ENCODE measurements at places on chromosomes 3 and 15.

DNA sequence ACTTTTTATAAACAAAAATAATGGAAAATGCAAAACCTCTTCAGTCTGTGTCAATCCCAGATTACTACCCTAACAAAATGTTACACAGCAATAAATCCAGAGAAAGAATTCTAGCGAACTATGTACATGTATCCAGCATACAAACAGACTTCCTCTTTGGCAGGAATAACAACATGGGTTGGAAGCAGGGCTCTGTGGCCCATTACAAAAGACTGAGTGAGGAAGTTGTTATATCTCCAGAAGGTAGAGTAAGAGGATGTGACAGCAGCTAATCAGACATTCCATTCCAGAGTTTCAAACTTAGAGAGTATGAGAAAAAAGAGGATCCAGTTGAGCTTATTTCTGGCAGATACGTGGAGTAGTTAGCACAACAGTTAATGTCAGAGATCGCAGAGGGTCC lies 294.0 kb upstream of the PLSCR5 start:
- no peak for DNase-seq

GRCh38 chr3:188559072-188559429 lies 405.1 kb downstream of the LPP start:
- no peak for DNase-seq

DNA sequence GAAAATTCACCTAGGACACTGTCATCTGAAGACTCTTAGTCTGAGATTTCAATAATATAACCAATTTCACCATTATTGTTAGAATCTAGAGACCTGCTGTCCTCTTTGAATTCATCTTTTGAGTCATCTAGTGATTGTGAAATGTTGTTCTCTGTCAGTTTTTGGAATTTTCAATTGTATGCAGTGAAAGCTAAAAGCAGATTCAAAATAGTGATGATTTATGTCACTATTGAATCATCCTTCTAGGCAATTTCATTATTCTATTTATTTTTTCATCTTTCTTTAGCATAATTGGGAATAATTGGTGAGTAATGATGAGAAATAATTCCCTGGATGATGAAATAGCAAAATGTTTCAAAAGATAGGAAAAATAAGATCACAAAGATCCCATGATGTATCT lies 101.7 kb upstream of the EIF1B start:
- no peak for DNase-seq

DNA sequence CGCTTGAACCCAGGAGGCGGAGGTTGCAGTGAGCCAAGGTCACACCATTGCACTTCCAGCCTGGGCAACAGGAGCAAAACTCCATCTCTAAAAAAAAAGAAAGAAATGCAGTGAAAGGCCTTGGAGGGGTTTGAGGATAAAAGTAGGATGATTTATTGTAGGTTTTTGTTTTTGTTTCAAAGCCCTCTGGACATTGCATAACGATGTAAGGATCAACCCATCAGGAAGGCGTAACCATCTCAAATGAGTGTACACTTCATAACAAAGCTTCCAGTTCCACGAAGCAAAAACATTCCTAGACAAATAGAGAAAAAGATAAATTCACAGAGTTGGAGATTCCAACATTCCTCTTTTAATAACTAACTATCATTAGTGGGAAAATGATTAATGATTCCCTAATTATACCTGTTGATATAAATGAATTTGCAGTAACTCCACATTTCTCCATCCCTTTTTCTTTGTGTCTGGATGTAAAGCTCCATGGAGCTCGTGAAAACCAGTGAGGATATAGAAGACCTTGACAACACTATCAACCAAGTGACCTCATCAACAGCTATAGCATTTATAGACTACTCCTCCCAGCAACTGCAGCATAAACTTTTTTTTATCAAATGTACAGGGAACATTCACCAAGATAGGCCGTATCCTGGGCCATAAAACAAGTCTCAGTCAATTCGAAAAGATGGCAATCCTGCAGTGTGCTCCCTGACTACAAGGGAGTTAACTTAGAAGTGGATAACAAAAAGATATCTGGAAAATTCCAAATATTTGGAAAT lies 48.7 kb upstream of the PPP4R2 start:
- no peak for DNase-seq

- no peak for DNase-seq
Measured at GRCh38 chr3:131881777-131882176, 153.0 kb downstream of the CPNE4 start.

GRCh38 chr3:52176951-52177700 lies 20.8 kb upstream of the ALAS1 start:
- DNase-seq: no peak

DNA sequence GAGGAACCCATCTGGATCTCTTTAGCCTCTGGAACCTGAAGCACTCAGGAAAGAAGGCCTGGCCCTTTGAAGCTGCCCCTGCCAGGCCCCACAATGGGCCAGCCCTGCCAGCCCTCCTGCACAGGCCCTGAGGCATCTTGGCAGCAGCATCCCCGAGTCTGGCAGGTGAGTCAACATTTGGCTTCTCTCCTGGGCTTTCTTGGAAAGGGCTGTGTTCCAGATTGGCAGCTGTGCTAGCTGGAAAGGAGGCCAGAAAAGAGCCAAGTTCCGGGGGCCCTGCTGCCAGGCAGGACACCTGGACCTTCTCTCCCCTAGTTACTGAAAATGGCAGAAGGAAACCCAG lies 187.2 kb downstream of the SHQ1 start:
- DNase-seq: no peak

- DNase-seq: no peak
Measured at GRCh38 chr3:197209366-197210260, 88.8 kb downstream of the DLG1 start.

- DNase-seq: no peak
Measured at GRCh38 chr3:2354702-2355101, 256.0 kb downstream of the CNTN4 start.

- DNase-seq: no peak
Measured at GRCh38 chr3:5657106-5657505, 469.6 kb downstream of the EDEM1 start.

- no peak for DNase-seq
Measured at GRCh38 chr3:41652931-41653330, 309.0 kb downstream of the ULK4 start.

- DNase-seq: no peak
Measured at GRCh38 chr3:76643623-76644304, 396.1 kb upstream of the ROBO2 start.

DNA sequence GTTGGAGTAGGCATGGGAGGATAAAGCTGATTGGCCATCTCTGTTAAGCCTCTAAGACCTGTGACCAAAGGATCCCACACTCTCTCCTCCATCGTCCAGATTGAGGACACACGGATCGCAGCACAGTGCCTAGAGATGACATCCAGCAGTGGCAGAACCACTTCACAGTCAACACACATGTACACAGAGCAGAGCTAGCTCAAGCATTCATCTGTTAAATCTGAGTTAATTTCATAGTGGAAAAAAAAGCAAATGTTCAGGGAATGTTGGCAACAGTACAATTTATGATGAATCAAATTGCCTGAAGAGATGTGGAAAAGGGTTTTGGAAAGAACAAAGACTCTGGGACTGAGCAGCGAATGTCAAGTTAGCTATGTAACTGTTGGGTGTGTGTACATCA lies 108.1 kb upstream of the PLAAT1 start:
- no peak for DNase-seq

DNA sequence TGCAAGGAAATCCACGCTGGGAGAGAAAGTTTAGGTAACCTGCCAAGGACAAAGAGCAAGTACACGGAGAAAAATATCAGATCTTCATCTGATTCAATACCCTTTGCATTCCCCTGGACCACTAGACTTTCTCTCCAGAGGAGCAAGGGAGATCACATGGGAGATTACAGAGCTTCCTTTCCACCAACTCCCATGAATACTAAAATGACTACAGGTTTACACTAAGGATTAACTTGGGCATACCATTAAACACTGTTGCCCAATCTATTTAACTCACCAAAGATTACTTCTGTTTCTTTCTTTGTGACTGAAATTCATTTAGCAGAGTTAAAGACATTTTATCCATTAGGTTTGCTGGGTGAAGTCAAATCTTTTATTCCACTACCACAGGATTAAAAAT lies 71.2 kb downstream of the RYK start:
- no peak for DNase-seq

DNA sequence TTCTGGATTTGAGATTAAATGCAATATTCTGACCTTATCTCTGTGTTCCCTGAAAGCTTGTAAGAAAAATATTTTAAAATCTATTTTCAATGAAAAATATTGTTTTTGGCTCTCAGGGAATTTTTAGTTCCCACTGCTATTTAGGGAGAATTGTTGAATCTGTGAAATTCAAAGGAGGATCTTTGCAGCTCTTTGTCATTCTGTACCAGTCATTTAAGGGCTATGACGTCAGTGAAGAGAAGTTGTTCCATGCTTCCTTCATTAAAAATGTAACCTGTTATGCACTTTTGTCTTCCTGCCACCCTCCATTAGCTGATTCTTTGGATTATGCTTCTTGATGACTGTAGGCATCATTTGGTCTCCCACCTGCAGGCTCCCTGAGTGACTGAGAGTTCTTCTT lies 427.8 kb upstream of the C2CD4B start:
- no peak for DNase-seq

DNA sequence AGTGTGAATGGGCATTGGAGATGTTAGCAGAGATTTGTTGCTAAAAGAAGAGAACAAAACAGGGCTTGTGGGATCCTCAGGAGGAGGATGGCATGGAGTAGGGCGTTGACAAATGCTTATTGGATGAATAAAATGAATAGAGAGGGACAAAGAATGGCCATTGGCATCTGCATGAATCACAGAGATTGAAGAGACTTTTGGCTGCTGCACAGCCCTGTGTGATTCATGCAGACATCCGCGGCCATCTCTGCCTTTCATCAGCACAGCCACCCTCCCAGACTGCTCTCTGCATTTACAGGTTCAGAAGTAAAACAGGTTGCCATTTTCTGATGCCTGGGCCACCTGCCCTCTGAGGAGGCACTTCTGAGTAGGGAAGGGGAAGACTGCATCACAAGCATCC lies 397.9 kb downstream of the EPHB1 start:
- DNase-seq: no peak

DNA sequence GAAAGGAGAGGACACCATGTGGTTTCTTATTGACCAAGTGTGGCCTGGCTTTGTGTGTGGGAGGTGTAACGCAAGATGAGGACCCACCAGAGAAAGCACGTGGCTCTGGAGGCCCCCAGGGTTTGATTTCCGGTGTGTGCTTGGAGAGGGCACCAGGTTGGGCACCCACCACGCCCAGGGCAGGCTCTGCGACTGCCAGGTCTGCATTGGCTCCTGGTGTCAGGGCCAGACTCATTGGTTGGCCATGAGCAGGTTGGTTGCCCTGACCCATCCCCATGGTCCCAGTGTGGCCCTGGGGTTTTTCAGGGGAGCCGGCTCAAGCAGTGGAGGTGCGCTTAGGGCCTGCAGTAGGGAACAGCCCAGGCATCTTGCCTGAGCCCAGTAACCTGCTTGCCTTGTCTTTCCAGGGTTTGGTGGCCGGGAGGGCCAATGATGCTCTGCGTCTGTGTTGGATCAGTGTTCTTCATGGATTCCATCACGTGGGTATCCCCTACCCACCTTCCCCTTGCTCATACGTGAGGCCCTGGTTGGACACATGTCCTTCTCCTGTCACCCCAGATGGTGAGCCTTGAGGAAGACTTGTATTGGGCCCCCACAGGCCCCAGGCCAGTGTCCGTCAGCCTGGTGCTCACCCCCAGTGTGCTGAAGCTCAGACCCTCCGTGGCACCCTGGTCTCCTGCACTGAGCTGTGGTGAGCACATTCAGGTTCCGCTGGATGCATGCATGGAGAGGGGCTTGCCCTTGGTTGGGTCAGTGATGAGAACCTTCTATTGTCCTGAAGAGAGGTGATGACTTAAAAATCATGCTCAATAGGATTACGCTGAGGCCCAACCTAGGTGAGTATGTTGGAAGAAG lies 193.9 kb downstream of the UBE3A start:
- DNase-seq: no peak

DNA sequence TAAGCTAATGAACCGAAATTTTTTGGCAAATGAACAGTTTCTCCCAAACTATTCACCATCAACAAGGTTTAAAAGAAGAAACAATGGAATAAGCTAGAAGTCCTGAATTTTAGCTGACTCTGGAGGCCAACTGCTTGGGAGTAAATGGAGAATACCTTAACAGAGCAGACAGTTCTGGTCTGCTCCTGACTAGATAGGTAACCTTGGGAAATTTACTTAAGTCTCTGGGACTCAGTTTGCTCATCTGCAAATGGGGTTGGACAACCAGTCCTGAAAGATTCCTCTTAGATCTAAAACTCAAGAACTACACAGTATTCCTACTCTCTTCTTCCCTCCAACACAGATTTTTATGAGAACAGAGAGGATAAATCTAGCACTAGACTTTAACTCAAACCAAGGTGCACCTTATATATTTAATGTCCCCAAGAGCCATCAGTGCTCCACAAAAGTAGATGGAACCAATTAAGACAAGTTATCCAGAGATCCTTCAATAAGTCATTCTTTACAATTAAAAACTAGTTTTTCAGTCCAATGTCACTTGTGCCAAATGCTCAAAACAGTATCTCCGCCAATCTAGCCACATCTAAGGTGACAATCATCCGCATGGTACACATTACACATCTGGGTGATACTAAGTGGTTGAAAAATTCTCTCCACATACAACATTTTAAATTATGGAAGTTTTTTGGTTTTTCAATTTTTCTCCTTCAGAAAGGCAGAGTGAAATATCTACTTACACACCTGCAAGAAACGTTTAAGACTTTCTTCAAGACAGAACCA lies 1.5 kb downstream of the RHOA start:
- DNase-seq: no peak

DNA sequence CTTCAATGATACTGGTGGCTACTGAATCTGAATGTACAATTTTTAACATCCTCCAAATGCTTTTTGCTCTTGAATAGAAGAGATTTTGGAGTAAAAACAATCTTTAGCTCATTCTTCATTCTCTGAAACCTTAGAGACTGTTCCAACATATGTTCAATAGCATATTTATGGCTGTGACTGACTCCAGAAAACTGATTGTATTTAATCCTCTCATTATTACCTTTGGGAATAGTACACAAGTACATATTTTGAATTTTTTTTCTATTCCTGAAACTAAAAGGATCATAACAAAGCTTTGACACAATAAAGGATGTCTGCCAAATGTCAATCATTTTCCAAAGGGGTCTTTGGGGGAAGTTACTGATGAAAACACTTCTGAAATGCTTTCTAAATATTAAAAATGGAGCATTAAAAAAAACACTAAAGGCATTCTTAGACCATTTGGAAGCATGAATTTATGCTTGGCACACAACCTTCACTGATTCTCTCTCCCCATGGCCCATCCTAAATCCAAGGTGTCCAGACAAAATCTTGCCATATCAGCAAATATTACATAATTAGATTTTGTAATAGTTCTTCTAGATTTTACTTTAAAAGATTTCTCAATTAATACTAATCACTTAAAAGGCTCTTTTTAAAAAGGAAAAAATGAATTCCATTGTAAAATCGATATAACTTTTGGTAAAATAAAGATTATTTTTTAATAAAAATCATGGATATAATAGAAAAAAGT lies 936.8 kb downstream of the EPHA3 start:
- DNase-seq: no peak

GRCh38 chr15:47741082-47741481 lies 23.8 kb downstream of the SEMA6D start:
- DNase-seq: no peak

DNA sequence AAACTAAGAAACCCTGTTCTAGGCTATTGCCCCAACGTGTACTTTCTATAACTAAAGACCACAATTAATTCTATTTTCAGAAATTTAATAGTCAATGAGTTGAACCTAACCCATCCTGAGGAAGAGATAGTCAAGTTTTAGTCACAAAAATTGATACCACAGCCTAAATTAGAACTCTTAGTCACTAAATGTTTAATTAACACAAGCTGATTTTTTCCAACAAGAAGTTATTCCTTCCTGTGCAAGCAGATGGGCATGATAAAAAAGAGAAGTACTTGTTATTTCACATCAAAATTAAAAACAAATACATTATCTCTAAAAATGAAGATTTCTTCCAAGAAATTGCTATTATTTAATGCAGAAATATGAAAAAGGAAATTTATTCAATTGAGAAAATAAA lies 38.4 kb upstream of the TERB2 start:
- DNase-seq: no peak
